ENCODE measurements at places on chromosomes 5 and 9.

GRCh38 chr9:129289883-129290282 is 111.8 kb upstream of the IER5L start:
- DNase-seq: no peak

- DNase-seq: no peak
Observed at GRCh38 chr9:126155756-126156664, 170.6 kb upstream of the MVB12B start.

DNA sequence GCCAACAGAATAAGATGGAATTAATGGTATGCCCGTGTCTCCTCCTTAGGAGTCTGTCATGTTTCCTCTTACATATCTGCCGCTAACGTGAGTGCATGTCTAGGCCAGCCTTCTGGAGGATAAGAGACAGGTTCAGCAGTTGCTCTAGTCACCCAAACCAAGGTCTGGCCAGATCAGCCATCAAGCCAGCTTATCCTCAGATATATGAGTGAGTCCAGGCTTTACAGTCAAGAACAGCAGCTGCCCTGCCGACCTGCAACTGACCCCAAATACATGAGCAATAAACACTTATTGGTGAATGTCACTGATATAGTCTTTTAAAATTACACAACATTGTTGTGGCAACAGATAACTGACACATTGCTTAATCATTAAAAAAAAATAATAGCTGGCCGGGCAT is 123.5 kb downstream of the TSSK1B start:
- DNase-seq: no peak

DNA sequence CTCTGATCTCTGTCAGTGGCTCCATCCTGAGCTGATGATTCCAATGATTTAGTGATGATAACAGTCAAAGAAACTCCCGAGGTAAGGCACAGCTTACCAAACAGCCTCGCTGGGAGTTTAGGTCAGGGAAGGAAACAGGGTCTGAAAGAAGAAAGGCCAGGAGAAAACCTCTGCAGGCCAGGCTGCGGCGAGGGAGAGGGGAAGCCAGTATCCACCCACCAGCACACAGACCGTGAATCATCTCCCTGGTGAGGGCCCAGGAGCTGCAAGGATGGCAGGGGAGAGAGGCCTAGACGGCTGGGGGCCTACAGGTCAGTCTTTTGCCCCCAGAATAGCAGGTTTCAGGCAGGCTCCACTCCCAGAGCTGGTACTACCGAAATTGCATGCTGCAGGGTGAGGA is 590.5 kb downstream of the CCDC171 start:
- DNase-seq: no peak

DNA sequence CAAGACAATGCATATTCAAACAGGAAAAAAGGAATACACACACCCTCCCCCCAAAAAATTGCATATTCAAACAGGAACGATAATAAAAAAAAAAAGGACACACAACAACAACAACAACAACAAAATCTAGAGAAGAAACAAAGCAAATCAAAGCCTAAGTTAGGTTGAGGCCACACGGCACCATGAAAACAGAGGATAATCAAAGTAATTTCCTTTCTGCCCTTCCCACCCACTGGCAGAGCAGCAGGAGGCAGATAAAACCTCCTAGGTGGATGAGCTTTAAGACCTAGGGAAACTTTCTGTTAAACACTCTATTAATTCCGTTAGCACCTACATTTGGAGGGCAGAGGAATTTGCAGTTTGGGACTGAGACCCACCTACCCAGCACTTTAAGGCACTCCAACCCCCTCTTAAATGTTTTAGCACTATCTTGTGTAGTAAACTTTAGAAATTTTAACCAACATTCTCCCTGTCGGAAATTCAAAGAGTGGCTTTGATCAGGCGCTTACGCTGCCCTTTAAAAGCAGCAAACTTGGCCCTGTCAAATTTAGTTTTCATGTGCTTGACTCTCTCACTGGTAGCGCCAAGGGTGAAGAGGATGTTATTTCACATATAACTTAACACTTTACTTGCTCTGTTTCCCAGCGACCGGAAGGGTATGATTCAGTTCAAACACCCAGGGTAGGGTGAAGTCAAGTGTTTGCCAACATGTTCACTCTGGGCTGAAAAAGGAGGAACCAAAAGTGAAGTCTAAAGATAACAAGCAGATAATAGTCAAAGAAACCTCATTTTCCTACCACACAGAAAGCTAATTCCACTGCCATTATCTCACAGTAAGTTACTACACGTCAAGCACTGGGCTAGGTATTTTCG is 9.2 kb downstream of the ENC1 start:
- DNase-seq: no peak

DNA sequence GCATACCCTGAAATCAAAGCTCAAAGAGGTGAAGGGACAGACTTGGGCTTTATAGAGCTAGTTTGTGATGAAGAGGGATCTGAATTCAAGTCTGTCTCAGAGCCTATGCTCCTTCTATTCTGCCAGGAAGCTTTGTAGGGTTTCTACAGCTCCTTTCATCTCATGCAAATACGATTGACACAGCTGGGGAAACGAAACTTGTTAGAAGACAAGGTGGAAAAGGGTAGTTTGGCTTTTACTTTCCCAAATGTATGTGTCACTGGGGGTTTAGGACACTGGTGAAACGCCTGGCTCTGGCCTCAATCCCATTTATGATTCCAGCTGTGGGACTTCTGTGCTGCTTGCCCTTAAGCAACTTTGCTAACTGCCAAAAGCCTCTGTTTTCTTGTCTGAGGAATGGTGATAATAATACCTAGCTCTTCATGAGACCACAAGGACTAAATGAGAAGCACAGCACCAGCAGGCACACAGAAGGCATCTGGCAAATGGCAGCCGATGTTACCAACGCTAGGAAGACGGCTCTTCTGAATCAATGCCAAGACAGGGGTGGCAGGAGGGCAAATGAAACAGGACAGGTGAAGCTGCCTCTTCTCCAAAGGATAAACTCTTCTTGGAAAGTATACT is 70.3 kb upstream of the EQTN start:
- DNase-seq: no peak

DNA sequence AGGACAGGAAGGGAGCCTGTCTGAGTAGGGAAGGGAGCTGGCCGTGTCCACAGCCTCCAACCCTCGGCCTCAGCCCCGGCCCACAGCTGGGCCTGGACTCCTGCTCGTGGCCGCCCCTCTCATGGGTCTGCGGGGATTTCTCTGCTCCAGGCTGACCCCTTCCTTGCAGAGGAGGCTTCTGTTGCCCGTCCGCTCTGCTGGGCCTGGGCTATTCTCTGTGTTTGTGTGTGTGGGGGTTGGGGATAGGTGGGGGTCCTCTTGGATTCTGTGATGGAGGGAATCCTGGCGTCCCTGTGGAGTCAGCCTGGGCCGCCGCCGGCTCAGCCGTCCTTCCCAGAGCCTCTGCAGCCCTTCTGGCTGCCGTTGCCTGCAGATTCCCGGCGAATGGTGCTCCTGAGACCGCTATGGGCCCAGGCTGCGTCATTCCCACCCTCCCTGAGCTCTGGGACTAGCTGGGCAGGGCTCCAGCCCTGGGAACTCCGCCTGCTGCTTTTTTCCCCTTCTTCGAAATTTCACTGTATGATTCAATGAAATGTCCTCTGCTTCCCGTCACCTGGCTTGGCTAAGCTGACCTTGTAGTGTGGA is 64.2 kb downstream of the FGF18 start:
- DNase-seq: no peak

DNA sequence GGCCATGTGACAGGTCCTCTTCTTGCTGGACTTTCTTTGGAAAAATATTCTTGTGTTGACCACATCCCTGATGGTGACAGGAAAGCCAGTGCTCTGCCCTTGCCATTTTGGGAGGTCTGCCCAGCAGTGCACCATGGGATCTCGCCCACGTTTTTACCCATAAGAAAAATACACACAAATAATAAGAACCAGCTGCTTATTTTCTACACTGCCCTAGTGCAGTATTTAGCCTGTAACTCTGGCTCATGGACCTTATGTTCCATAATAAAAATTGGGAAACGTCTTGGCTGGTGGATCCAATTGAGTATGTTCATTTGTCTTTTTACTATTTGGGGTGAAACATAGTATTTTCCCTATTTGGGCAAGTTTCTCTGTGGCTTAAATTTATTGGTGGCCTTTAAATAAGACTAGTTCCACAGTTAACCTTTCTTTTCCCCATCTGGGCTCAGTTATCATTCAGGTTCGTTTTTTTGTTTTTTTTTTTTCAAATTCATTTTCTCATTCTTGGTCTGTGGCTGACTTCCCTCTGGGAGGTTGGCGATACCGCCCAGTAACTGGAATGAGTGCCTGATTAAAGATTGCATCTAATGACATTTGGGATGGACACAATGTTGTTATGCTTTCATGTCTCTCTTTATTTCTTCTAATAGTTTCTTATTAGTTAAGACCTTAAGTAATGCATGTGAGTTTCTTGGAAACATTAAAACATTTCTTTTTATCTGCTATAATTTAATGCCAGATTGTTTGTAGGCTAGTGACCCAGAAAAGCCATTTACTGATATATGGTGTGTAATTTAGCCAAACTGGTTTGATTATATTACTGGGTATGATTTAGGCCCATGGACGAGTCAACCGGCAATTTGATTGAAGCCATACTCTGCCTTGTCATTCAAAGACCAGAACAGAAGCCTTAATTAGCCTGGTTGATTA is 163.7 kb downstream of the FGF10 start:
- no peak for DNase-seq

- DNase-seq: no peak
Observed at GRCh38 chr5:72210888-72211678, 103.8 kb downstream of the MAP1B start.

DNA sequence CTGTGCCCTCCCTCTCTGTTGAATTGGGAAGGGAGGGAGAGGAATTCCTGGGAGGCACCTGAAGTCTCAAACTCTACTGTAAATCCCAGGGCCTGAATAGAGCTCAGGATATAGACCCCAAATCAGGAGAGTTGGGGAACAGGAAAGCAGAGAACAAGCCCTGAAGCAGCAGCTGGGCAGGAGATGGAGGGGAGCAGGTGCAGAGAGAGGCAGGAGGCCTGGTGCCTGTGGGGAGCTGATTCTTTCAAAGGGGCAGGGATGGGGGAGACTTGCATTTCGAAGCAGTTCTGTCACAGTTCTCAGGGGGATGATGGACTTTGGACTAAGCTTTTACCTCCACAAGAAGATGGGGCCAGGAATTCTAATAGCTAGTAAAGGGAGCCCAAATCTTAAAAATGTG is 50.2 kb downstream of the NIM1K start:
- no peak for DNase-seq

DNA sequence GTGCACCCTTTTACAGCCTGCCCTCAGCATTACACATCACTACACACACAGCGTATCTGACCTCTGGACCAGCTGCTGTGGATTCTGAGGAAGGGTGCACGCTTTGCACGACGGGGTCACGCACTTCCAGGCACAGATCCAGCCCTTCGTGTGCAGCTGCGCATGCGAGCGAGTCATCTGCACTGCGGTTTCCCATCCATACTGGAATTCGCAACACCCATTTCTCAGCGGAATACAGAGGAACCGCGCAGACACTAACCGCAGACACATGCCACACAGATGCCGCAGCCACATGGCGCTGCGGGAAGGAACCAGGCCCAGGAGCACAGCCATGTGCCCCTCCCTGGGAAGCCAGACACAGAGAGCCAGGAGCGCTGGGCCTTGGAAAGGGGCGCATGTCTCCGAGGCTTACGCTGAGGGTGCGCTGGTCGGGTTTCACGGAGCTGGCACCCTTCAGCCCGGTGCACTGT is 43.5 kb downstream of the PNPLA7 start:
- DNase-seq: peak; percentile 71

GRCh38 chr5:10317825-10318682 is 10.4 kb upstream of the CMBL start:
- no peak for DNase-seq

- no peak for DNase-seq
Observed at GRCh38 chr9:27861887-27862286, 288.6 kb upstream of the C9orf72 start.

- no peak for DNase-seq
Observed at GRCh38 chr5:54304040-54304439, 6.3 kb downstream of the ARL15 start.

DNA sequence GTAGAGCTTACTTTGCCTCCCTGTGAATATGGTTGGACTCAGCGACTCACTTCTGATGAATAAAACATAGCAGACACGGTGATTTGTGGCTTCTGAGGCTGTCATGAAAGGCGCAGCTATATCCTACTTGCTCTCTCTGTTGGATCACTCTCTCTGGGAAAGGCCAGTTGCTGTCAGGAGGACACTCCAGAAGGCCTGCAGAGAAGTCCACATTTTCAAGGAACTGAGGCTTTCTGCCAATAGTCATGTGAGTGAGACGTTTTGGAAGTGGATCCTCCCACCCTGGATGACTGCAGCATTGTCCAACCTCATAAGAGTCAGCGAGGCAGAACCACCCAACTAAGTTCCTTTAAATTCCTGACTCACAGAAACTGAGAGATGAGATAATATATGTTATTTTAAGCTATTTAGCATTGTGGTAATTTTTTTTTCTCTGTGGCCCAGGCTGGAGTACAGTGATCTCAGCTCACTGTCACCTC is 156.0 kb upstream of the MAST4 start:
- no peak for DNase-seq

DNA sequence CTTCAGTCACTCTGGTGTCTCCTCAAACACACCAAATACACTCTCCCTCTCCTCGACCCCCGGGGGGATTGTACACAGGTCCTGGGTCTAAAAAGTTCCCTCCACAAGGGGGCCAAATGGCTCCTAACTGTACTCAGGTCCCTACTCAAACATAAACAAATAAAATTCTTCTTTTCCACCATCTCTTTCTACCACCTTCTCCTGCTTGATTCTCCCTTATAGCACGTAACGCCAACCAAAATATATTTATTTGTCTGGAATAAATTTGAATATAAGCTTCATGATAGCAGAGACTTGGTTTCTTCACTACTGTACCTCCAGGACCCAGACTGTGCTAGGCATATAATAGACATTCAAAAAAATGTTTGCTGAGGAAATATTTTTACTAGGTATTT is 21.4 kb downstream of the ZNF608 start:
- DNase-seq: no peak

DNA sequence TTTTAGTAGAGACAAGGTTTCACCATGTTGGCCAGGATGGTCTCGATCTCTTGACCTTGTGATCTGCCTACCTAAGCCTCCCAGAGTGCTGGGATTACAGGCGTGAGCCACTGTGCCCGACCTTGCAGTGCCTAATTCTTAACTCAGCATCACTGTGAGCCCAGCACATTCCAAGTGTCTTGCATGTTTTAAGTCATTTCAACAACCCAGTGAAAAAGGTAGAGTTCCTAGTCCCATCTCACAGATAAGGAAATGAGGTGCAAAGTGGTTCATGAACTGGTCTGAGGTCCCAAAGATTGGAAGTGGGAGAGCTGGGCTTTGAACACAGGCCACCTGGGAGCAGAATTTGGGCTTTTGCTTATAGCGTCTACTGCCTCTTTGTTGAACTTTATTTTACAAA is 68.0 kb downstream of the ZNF366 start:
- no peak for DNase-seq

GRCh38 chr9:19423163-19423562 is 14.4 kb downstream of the ACER2 start:
- no peak for DNase-seq

DNA sequence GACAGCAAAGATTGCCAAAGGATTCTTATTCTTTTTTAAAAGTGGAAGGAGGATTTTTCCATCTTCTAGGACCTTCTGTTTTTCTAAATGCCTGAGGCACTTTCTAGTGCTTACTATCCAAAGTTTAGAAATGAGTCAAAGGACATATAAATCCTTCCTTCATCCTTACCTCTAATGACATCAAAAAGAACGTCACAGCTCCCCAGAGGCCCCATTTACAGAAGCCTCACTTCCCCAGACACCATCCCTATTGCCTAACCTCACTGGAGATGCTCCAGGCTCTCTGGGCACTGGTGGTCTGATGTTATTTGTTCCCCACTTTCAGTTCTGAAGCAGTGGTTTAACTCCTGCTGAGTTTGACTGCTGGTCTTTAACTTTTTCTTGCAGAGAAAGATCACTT is 504.3 kb downstream of the AGTPBP1 start:
- DNase-seq: no peak
